CD14-positive monocyte (primary cell): ENCODE measurements at places on chromosomes 4 and X. TPM values are rescaled to one million over a fixed set of nuclear protein-coding genes. Genes with fewer than 3 reads are reported as not detected.

DNA sequence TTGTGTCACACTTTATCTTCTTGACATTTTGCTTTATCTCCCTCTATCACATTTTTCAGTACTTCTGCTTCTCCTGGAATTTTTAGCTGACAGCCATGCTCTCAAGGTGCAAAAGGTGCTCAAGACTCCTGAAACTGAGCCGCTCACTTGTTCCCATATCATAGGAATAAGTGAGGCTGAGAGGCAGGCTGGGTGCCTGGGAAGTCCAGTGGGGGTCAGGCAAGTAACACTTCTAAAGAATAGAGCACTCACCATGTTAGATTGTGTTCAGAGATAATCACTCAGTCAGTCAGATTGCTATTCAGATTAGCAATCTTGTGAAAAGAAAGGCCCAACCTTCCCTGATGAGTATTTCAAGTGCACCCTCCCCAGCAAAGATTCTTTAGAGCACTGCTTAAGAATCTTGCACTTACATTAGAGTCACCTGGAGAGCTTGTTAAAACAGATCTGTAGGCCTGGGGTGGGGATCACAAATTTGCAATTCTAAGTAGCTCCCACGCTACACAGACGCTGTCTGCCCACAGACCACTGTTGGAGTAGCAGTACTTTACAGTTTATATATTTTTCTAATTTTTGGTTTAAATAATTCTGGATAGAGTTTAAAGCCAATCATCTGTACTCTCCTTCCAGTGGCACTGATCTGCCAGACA lies 23.1 kb upstream of the LRAT start:
- no peaks in the 10 kb centered on the region for H3K36me3 ChIP-seq
- H3K4me1 ChIP-seq = no peaks in the 10 kb centered on the region
- DNase-seq = no peak
- no peak overlapping the region for H3K27ac ChIP-seq

Gene USP51
- polyA plus RNA-seq = 0.18 TPM

DNA sequence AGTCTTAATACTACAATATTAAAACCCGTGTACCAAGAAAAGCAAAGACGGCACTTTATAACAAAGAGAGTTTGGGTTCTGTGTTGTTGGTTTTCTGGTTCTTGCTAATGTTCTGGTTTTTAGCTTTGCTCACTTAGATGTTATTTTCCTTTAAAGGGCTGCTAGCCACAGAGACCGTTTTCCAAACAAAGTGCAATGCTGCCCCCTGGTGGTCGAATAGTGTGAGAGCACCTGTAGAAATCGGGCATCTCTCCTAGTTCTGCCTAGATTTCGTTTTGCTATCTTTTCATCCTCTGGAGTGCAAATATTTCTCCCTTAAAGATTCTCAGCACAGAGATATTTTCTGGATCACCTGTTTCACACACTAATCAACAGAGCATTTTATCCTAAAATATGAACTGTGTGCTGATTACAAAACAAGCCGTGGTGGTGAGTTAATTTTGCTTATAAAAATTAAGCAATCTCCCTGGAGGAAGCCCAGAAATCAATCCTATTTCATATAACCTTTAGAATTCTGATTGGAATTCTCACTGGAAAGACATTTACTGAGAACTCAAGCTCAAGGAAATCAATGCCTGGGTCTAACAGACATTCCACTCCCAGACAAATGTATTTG lies 334.5 kb upstream of the NOCT start:
- peaks cover 2% of the 10 kb centered on the region for H3K27me3 ChIP-seq
- no peaks in the 10 kb centered on the region for H3K4me1 ChIP-seq
- DNase-seq = peak; percentile 72
- no peak overlapping the region for H3K27ac ChIP-seq

Gene MID2
- not detected for polyA plus RNA-seq

GRCh38 chr4:182764137-182764536 lies 153.0 kb downstream of the DCTD start:
- H3K27ac ChIP-seq = no peak overlapping the region
- H3K36me3 ChIP-seq = no peaks in the 10 kb centered on the region
- no peaks in the 10 kb centered on the region for H3K4me1 ChIP-seq
- DNase-seq = no peak

GRCh38 chr4:185142912-185143600 lies at the start of gene SLC25A4:
TSS of gene SLC25A4 (plus strand) at chr4:185143266. CDS start at chr4:185143373, 107 bp downstream.
- no peaks in the 10 kb centered on the region for H3K36me3 ChIP-seq
- H3K27ac ChIP-seq = no peak within 1 kb of the TSS
- DNase-seq = no peak
- H3K4me3 ChIP-seq = peak within 1 kb of the TSS; percentile 32
- H3K27me3 ChIP-seq = peaks cover 73% of the 10 kb centered on the region

DNA sequence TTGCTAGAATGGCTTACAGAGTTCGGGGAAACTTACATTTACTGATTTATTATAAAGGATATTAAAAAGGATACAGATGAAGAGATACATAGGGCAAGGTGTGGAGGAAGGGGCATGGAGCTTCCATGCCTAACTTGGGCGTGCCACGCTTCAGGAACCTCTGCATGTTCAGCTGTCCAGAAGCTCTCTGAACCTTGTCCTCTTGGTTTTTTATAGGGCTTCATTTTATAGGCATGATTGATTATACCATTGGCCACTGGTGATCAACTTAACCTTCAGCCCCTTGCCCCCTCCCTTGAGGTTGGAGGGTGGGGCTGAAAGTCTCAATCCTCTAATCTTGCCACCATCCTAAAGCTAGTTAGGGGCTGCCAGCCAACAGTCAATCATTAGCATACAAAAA lies 10.7 kb downstream of the SMAD1 start:
- no peak for DNase-seq
- H3K4me3 ChIP-seq = no peak overlapping the region
- H3K4me1 ChIP-seq = peaks cover 19% of the 10 kb centered on the region
- H3K27me3 ChIP-seq = no peaks in the 10 kb centered on the region
- no peaks in the 10 kb centered on the region for H3K36me3 ChIP-seq

Gene CCDC149
- 11.8 and 15.8 TPM in 2 replicates for polyA plus RNA-seq

Gene NSUN7
- polyA plus RNA-seq = 0.20 and 0.21 TPM in 2 replicates

DNA sequence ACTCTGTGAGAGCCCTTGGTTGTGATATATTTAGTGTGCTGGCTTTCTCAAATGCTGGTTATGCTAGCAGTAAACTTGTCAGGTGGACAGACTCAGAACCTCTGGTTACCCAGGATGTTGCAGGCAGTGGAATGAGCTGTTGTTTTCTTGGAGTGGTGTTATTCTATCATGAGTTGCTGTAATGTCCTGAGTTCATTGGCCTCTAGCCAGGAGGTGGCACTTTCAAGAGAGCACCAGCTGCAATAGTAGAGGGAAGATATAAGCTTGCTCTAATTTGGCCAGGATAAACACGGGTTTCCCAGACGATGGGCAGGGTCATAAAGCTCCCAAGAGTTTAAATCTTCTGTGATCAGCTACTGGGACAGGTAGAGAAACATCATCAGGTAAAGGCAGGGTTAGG lies 95.0 kb upstream of the UBQLN2 start:
- no peak overlapping the region for H3K27ac ChIP-seq
- no peak for DNase-seq
- no peaks in the 10 kb centered on the region for H3K27me3 ChIP-seq
- no peak overlapping the region for H3K4me3 ChIP-seq
